ENCODE measurements at places on chromosomes 12 and 14. TPM values are rescaled to one million over a fixed set of nuclear protein-coding genes. Genes with fewer than 3 reads are reported as not detected.

The GSC gene
- total RNA-seq = not detected

The TUBA1A gene
- 99.5 TPM for total RNA-seq

The AQP6 gene
- not detected for total RNA-seq

- H3K27ac ChIP-seq = no peak overlapping the region
- H3K36me3 ChIP-seq = no peaks in the 10 kb centered on the region
- no peak for DNase-seq
- H3K4me1 ChIP-seq = no peaks in the 10 kb centered on the region
Observed at GRCh38 chr14:105471297-105471821, 3.3 kb upstream of the CRIP2 start.

DNA sequence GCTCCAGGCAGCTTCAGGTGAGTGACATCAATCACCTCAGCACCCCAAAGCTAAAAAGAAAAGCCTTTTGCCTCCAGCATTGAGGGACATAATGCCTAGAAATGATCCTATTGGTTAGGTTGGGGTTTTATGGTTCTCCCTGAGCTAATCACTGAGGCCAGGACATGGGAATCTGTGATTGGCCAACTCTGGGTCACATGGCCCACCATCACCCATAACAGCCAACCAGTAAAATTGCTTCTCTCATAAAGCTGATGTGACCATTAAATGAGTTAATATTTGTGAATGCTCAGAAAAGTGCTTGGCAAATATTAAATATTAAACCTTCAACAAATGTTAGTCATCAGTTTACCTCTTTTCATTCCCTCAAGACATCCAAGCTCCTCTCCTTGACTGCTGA, 60.2 kb downstream of the TBX3 start:
- H3K4me3 ChIP-seq = no peak overlapping the region
- no peak for DNase-seq
- H3K27ac ChIP-seq = no peak overlapping the region
- H3K4me1 ChIP-seq = no peaks in the 10 kb centered on the region
- no peaks in the 10 kb centered on the region for H3K36me3 ChIP-seq
- no peaks in the 10 kb centered on the region for H3K27me3 ChIP-seq

GRCh38 chr12:8577879-8578278, 34.8 kb downstream of the AICDA start:
- DNase-seq = no peak
- H3K27me3 ChIP-seq = peaks cover 7% of the 10 kb centered on the region
- H3K36me3 ChIP-seq = no peaks in the 10 kb centered on the region
- H3K27ac ChIP-seq = no peak overlapping the region

DNA sequence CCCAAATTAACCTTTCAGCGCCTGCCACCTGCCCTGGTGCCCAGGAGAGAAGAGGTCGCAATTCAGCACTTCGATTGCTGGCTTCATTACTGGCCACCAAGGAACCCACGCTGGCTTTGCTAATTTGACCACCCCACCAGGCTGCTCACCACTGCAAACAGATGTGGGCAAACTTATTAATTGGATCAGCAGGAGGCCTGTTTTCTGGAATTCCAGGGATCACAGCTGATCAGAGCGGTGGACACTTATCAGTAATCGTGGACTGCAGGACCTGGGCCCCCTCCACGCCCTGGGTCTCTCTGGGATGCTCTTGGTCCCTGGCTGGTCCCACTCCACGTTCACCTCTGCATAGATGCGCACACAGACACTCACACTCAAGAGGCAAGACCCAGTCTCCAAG, 27.8 kb downstream of the BEGAIN start:
- H3K4me3 ChIP-seq = no peak overlapping the region
- no peak overlapping the region for H3K27ac ChIP-seq
- no peaks in the 10 kb centered on the region for H3K36me3 ChIP-seq
- no peak for DNase-seq

The NAV3 gene
- not detected for total RNA-seq

- H3K4me3 ChIP-seq = no peak overlapping the region
- no peak overlapping the region for H3K27ac ChIP-seq
- H3K27me3 ChIP-seq = no peaks in the 10 kb centered on the region
- no peak for DNase-seq
- peaks cover 6% of the 10 kb centered on the region for H3K36me3 ChIP-seq
Observed at GRCh38 chr14:35247777-35248475, 44.3 kb upstream of the PSMA6 start.

GRCh38 chr14:97777622-97778355, 980.6 kb downstream of the VRK1 start:
- no peak overlapping the region for H3K4me3 ChIP-seq
- H3K36me3 ChIP-seq = peaks cover 3% of the 10 kb centered on the region
- no peak overlapping the region for H3K27ac ChIP-seq
- H3K27me3 ChIP-seq = no peaks in the 10 kb centered on the region
- DNase-seq = no peak
- peaks cover 5% of the 10 kb centered on the region for H3K4me1 ChIP-seq

GRCh38 chr14:61954306-61954705, 192.1 kb downstream of the SNAPC1 start:
- H3K4me1 ChIP-seq = no peaks in the 10 kb centered on the region
- peaks cover 13% of the 10 kb centered on the region for H3K27me3 ChIP-seq
- no peak for DNase-seq
- H3K27ac ChIP-seq = no peak overlapping the region
- H3K36me3 ChIP-seq = no peaks in the 10 kb centered on the region
- no peak overlapping the region for H3K4me3 ChIP-seq

DNA sequence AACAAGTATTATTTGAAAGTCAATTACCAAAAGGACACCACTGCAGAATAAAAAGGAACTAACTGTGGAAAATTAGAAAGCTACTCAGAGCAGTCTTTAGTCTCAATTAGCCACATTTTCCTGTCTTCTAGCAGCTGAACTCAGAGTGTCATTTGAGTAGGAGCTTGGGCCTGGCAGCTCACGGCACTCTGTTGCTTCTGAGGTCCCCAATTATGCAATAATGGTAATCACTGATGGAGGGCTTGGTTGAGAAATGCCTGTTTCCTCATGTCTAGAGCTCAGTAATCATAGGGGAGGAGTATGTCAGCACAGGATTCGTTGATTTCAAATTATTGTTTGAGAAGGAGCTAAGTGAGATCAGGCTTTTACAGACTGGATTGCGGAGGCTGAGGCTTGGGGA, 108.6 kb downstream of the VRK1 start:
- peaks cover 13% of the 10 kb centered on the region for H3K36me3 ChIP-seq
- no peak for DNase-seq
- no peak overlapping the region for H3K4me3 ChIP-seq

- peaks cover 22% of the 10 kb centered on the region for H3K4me1 ChIP-seq
- H3K4me3 ChIP-seq = peak overlapping the region; percentile 98
- DNase-seq = no peak
- no peaks in the 10 kb centered on the region for H3K27me3 ChIP-seq
Observed at GRCh38 chr12:56361487-56362129, 1.0 kb downstream of the APOF start.

The GPR84 gene
- total RNA-seq = 0.39 TPM

All from activated naive CD8-positive, alpha-beta T cell treated with anti-CD3 and anti-CD28 coated beads, Interleukin-2, amount 10 ng/mL, durations not matched to agents 7 days and 5 days (primary cell).